ENCODE measurements at places on chromosomes 16 and 17.

- DNase-seq = no peak
Observed at GRCh38 chr17:21014498-21014897, 28.3 kb downstream of the USP22 start.

DNA sequence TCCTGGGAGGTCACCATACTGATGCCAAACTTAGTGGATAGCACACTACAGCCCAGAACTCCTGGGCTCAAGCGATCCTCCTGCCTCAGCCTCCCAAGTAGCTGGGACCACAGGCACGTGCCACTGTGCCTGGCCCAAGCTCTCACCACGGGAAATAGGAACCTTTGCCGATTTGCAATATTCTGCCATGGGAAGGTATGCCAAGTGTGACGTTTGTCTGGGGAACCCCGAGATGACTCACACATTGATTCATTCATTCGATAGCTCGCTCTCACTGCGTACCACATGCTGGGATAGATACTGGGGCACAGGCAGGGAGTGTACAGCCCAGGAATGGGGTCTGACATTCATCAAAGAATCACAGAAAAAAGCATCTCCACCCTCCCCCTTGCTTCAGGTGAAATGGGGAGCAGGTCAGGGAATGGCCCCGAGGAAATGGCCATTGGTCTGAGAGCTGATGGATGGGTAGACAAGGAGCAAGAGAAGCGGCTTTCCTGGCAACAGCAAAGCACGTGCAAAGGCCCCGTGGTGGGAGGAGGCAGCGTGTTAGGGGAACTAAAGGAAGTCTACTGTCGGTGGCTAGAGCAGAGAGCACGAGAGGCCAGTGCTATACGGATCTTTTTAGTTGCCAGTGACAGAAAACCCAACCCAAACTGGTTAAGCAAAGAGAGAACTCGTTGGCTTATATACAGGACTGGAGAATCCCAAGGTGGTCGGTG lies 44.1 kb downstream of the DNAH17 start:
- DNase-seq = no peak

- DNase-seq = peak; percentile 40
Observed at GRCh38 chr16:89711601-89712273, 9.0 kb downstream of the VPS9D1 start.

- DNase-seq = no peak
Observed at GRCh38 chr17:71724339-71724738, 396.5 kb upstream of the SOX9 start.

GRCh38 chr16:56367764-56368163 lies 57.6 kb downstream of the AMFR start:
- no peak for DNase-seq

GRCh38 chr17:43591779-43592562 lies 45.8 kb upstream of the ETV4 start:
- DNase-seq = no peak

GRCh38 chr16:11449716-11450115 lies 104.5 kb downstream of the RMI2 start:
- no peak for DNase-seq

- DNase-seq = no peak
Observed at GRCh38 chr16:66116163-66117002, 250.1 kb upstream of the CDH5 start.

DNA sequence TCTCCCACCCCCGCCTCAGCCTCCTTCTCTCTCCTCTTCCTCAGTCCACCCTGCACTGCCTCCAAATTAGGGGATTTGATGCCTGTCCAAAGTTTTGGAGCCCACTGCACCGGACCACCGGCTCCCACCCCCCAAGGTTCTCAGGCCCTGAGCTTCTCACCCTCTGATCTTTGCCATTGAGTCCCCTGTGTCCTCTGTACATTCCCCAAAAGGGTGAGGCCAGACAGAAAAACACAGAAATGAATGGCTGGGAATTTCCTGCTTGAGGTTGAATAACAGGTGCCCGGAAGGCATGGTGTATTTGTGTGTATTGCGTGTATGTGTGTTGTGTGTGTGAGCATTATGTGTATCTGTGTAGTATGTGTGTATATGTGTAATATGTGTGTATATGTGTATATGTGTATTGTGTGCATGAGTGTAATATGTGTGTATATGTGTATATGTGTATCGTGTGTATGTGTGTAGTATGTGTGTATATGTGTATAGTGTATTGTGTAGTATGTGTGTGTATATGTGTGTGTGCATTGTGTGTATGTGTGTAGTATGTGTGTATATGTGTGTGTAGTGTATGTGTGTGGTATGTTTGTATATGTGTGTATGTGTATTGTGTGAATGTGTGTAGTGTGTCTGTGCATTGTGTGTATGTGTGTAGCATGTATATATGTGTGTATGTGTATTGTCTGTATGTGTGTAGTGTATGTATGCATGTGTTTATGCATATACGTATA lies 16.0 kb upstream of the CCL17 start:
- DNase-seq = no peak

DNA sequence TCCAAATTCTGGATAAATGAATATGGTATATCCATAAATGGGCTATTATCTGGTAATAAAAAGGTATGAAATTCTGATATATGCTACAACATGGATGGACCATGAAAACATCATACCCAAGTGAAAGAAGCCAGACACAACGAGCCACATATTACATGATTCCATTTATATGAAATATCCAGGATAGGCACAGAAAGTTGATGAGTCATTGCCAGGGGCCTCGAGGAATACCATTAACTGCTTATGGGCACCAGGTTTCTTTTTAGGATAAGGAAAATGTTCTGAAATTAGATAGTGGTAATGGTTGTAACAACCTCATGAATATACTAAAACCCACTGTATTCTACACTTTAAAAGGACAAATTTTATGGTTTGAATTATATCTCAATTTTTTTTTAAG lies 123.2 kb downstream of the PITPNC1 start:
- DNase-seq = no peak

DNA sequence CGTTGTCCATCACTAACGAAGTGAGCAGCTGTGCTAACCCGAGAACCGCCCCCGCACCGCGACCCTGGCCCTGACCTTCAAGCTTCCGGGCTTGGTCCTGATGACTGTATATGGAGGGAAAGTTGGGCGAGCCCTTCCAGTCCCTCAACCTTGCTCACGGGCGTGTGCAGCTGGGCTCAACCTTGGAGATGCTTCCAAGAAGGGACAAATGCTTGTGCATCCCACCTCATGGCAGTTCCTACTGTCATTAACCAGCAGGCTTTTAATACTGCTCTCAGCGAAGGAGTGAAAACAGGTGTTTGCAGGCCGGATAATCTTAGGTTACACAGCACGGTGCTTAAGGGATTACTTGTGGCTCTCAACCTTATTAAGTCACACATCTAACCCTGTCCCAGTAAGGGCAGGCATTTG lies 33.5 kb downstream of the SRL start:
- DNase-seq = no peak

GRCh38 chr16:51592001-51592501 lies 441.0 kb upstream of the SALL1 start:
- no peak for DNase-seq

- no peak for DNase-seq
Observed at GRCh38 chr17:29573871-29574731, 5.6 kb downstream of the TP53I13 start.

DNA sequence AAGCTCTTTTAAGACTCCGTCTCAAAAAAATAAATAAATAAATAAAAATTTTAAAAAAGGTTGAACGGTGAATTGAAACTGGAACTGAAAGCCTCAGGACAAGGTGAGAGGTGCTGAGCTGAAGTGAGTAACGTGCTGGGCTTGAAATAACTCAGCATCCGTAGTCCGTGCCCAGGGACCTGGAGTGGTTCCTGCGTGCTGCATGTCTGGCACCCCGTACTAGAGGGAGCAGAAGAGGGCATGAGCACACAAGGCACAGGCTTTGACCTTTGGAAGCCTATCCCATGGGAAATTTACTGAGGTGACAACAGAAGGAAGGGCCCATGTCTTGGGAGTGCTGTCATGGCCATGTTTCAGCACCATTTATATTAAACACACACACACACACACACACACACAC lies 4.5 kb upstream of the MEIOB start:
- DNase-seq = no peak

GRCh38 chr16:23407436-23408127 lies 45.4 kb downstream of the COG7 start:
- no peak for DNase-seq

DNA sequence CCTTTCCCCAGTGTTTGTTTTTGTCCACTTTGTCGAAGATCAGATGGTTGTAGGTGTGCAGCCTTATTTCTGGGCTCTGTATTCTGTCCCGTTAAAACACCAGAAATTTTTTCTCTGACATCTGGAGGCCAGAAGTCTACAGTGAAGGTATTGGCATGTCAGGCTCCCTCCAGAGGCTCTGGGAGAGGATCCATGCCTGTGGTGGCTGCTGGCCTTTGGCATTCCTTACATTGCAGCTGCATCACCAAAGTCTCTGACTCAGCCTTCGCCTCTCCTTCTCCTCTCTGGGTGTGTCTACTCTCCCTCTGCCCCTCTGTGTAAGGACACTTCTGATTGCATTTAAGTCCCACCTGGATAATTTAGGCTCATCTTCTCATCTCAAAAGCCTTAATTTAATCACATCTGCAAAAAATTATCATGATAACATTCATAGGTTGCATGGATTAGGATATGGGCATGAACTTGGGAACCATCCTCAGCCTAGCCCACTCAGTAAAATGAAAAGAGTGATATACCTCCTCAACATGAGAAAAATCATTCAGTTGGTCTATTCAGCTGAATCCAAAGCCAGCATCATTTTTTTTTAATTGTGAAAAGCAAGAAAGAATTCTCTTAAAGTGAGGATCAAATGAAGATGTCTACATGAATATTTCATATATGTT lies 78.0 kb downstream of the MAP2K6 start:
- DNase-seq = no peak

GRCh38 chr16:85631802-85632393 lies 18.8 kb downstream of the GSE1 start:
- no peak for DNase-seq

DNA sequence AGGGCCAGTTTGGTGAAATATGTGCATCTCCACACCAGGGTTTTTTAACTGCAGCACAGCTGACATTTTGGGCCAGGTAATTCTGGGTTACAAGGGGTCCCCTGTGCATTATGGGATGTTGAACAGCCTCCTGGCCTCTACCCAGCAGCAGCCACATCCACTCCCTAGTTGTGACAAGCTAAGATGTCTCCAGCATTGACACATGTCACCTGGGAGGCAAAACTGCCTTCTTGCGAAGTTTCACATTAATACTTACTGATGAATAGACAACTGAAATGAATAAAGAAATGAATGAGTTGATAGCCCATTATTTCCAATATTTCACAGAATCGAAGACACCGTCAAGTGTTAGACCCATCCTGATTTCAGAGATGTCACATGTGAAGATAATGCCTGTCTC lies 383.7 kb downstream of the CPPED1 start:
- no peak for DNase-seq

DNA sequence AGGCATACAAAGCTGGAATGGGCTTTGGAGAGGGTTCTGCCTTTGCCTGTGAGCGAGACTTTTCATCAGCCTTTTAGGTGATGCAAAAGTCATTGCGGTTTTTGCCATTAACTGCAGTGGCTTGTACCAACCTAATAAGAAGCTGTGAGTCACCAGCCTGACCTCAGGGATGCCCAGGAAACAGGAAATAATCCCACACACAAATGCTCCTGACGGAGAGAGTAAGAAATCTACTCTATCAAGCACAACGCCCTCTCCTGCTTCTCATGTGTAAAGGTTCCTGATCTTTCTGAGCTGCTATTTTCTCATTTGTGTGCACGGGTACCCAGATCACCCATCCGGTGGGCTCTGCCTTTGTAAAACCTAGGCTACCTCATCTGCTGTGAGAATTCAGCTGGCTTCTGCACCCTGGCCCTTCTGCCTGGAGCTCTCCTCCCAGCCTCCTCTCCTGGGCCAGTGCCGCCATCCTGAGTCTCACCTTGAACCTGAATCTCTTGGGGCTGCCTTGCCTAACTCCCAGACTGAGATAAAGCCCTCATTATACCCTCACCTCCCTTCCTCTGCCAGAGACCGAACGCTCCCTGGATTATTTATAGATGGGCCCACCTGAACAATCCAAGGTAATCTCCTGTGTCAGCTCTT lies 299.7 kb downstream of the C16orf95 start:
- no peak for DNase-seq

DNA sequence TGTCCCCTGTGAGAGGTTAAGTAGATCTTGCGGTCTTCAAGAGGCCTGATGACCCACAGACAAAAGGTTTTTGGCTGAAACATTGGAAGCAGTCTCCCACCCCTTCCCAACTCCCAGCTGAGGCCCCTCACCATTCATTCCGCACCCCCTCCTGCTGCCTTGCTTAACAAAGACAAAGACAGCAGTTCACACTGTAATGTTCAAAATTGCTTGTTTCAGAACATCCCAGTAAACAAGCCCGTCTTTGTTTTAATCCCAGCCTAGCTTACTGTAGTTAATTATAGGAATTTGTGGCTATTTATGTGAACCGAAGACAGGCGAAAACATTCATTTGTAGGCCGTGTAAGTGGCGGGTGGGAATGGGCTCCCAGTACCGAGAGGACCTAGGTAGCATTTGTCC lies 55.7 kb downstream of the IRX5 start:
- DNase-seq = no peak

GRCh38 chr17:17495536-17496188 lies 533 bp downstream of the RASD1 start:
- no peak for DNase-seq

DNA sequence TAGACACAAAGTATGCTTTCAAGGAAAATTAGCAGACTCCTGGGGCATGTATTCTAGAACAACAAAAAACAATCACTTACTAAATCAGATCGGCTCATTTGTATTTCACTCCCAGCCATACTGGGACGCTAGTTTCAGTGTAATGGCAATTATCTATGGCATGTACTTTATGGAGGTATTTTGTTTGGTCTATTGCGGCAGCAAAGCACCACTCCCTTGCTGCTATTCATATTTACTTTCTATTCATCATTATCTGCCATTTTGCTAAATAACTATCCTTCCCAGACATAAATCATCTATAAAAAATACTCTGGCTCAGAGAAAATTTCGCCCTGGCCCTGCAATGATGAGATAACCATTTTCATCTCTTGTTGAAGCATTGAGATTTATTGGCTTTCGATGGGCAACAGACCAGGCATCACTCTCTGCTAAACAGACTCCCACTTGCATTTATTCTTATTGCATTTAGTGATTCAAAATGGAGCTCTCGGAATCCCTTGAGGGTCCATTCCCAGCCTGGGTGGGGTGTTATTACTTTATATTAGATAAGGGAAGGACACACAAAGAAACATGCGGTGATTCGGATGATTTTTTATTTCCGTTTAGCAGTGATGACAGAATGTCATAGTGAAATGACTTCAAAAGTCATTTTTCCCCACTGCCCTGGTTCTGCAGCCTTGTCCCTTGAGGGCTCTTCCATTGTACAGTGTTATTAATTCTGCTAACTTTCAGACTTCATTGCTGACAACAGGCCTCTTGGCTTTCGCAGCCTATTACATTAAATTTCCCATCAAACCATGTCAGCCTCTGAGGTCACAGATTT lies 225.8 kb downstream of the IRX3 start:
- DNase-seq = no peak

GRCh38 chr17:37318931-37319594 lies 56.7 kb upstream of the C17orf78 start:
- no peak for DNase-seq

DNA sequence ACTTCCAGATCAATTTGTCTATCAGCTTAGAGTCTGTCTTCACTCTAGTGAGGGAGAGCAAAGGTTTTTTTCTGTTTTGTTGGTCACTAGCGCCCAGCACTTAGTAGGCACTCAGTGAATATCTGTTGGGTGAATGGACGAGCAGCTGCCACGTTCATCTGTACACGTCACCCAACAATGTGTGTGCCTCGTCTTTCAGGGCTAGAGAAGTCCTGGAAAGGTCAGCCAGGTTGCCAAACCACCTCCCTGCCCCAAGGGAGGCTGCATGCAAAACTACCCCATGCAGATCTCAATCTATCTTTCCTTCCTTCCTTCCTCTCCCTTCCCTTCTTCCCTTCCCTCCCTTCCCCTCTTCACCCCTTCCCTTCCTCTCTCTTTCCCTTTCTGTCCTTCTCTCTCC lies 340.9 kb downstream of the SOX9 start:
- DNase-seq = no peak
